ENCODE measurements at places on chromosomes 5 and 9.
A peak's percentile ranks its signal among the peaks of the same experiment; 100 is the strongest.

DNA sequence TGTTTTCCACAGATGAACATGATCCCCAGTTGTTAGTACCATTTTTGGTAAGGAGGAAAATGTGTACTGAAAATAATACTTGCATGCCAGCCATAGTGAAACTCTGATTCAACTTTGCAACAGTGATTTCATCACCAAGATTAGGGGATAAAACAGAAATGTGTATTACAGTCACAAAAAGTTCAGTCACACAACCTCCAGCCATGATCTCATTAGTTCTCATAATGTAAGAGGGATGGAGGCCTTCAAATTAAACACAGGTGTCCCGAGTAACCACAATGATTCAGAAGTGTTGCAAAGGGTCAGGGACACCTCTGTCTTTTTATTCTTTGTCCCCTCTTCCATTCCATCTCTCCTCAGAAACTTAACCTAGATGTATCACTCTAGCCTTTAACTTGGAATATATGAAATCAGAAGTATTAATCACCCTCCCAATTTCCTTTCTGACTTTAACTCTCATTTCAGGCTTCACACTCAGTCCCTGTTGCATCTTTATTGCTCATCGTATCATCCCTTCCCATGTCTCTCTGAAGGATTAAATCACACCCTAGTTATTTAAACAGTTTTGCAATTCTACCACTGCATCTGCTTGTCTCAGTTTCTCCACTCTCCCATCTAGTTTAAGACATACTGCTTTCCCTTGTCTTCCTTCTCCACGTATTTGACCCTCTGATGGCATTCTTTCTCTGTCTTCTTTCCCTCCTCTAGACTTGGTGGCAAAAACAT lies 291.2 kb downstream of the ADAMTS6 start:
- no peak for DNase-seq

DNA sequence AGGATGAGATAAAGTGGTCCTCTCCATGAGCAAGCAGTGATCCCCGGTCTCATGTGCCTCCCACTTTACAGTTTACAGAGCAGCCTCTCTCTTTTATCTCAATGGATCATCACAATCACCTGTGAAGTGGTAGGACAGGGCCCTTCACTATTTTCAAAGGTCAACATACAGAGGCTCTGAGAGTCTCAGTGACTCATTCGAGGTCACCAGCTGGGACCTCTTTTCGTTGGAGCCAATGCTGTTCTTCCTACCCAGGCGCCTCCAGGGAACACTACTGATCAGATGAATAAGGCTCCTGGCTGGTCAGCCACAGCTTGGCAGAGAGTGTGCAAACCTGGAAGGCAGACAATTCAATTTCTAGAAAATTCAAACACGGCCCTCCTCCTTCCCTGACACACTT lies 16.6 kb downstream of the GGTA1 start:
- DNase-seq: no peak

GRCh38 chr5:146529984-146530383 lies 14.0 kb upstream of the GPR151 start:
- no peak for DNase-seq

GRCh38 chr9:106897236-106897635 lies 34.3 kb downstream of the ZNF462 start:
- no peak for DNase-seq

DNA sequence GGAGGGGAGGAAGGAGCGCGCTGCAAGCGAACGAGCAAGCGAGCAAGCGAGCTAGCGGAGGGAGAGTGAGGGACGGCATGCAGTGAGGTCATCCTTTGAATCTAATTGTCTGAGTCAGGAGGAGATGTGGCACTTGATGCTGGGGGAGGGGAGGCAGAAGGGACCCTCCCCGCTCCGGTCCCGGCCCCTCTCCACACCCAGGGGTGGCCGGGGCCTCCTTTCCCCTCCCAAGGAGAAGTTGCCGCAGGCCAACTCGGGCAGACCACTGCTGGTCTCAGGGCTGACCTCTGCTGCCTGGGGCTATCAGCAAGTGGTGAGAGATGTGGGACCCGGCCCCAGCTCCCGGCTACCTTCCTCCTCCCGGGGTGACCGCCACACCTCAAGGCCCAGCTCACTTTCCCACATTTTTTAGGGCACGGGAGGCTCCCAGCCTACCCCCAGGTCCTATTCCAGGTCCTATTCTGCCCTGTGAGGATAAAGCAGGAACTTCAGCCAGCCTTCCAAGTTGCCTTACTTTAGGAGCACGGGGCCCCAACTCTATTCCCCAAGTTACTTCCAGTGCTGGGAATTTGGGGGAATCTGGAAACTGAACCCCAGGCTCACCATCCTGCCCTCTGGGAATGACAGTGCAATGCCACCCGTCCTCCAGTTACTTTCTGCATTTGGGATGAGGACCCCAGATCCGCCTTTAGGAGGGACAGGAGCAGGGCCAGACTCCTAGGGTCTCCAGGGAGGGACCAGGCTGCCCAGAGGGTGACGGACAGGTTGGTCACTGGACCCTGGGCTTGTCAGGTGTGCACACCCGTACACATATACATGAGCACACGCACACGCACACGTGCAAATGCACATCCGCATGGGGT lies 11.1 kb downstream of the CNTFR start:
- DNase-seq: no peak

DNA sequence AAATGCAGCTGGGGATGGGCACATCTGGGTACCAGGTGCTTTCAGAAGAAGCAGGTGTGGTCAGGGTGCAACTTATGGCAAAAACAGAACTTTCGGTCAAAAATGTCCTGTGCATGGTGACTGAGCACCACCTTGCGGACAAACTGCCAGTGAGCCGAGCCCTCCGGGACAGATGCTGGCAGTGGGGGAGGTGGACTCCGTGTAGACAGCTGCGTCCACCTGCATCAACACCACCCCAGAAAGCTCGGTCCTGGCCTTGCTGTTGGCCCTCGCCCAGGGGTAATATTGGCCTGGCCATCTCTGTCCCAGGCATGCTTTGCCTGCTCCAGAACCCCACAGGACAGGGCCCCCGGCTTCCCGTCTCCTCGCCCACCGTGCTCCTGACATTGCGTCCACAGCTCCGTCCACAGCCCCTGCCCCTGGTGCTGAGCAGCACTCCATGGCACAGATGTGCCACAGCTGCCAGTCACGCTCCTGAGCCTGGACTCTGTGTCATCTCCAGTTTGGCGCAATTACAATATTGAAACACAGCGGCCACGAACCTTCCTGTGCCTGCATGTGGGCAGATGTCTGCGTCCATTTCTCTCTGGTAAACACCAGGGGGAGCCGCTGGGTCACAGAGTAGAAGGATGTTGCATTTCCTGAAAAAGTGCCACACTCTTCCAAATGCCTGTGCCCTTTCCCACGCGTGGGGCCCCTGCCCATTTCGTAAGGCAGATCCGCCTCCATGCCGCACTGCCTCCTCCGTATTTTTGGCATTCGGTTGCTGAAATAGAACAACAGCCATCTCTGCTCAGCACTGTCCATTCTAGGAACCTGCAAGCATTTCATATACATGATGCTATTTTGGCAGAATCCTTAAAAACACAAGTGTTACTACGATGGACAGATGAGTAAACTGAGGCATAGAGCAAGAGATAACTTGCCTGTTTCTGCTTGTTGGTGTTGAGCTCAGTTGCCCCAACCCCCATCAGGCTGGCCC lies 33.4 kb upstream of the SLC6A19 start:
- peak; percentile 64 for DNase-seq

DNA sequence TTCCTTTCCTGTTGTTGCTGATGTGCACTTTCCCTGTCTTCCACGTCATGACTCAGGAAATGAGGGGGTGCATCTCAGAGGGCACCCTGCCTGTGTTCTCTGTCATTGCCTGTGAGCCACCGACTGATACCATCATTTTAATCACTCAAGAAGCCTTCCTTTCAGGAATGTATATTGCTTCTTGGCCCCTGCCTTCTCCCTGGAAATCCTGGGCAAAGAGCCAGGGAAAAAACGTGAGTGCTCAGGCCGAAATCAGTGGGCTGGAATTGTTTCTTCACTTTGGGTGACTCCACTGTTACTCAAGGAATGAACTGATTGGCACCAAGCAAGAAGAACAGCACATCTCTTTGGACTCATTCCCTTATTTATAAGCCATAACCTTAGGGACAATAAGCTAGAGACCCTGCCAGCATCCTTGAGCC lies 126.1 kb downstream of the SNX18 start:
- DNase-seq: peak; percentile 47

- no peak for DNase-seq
Measured at GRCh38 chr5:68369457-68370125, 154.0 kb downstream of the PIK3R1 start.

- no peak for DNase-seq
Measured at GRCh38 chr5:756171-756570, 28.4 kb downstream of the ZDHHC11B start.

DNA sequence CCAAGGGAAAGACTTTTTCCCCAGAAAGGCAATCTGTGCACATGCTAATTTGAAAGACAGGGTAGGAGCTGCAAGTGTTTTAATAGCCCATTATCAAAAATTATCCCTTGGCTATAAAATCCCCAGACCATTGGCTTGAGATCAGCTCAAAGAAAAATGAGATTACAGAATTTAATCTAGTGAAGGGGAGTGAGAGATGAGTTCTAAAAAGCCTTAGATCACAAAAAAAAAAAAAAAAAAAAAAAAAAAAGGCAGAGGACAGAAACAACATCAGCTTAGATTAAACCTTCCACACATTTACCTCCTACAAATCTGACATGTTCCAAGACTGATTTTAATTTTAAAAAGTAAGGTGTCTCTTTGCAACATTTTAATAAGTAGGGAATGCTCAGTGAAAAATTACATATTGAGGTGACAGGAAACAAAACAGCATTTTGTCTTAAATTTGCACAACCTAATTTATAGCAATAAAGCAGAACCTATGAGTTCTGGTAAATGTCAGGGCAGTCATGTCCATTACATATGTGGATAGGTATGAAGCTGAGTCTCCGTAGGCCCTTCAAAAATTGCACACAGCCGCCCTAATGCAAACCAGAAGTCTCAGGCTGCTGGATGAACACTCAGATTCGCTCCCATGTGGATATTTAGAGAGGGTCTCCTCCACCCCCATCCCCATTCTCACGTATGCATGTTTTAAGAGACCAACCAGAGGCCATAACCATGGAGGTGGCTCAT lies 43.4 kb downstream of the NFIB start:
- DNase-seq: no peak

DNA sequence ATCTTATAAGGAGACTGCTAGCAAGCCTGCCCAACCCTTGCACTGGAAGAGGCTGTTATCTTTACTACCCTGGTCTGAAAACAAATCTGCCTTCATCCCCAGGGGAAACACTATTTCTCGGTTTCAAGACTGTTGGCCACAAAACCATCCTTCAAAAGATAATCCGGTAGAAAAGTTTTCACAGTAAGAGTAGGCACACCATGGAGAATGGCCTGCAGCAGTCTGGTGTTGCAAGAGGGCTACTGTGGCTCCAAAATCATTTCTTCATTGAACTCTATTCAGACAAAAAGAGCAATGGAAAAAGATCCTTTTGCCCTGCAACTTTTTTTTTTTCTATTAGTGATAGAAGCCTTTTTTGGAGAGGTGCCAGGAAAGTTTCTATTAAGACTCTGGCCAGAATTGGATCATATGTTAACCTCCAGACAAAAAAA lies 163.9 kb downstream of the ARHGEF28 start:
- DNase-seq: no peak

DNA sequence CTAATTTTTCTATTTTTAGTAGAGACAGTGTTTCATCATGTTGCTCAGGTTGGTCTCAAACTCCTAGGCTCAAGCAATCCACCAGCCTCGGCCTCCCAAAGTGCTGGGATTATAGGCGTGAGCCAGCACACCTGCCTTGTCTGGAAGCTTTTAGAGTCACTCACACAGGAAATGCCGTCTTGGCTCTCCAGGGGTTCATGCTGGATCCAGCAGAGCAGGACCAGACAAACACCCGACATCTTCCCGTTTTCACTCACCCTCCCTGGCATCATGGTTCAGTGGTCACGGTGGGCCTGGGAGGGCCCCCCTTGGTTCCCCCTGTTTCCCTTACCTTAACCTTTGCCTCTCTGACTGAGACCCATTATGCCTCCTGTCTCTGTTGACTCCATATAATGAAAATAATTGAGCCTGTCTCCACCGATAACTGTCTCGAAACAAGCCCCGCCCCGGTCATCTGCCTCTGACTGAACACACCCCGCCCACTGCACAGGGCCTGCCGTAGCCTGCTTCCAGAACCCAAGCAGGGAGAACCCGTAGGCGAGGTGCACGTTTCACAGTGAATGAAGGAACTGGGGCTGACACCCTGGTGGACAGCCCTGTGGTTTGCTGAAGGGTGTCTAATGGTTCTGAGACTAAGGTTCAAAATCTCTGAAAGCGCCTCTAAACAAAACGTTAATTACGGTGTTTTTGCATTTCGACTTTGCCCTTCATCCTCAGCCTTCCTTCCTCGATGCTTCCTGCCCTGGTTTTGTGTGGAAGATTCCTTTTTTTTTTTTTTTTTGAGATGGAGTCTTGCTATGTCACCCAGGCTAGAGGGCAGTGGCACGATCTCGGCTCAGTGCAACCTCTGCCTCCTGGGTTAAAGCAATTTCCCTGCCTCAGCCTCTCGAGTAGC lies 39.7 kb upstream of the SPRY4 start:
- DNase-seq: no peak

DNA sequence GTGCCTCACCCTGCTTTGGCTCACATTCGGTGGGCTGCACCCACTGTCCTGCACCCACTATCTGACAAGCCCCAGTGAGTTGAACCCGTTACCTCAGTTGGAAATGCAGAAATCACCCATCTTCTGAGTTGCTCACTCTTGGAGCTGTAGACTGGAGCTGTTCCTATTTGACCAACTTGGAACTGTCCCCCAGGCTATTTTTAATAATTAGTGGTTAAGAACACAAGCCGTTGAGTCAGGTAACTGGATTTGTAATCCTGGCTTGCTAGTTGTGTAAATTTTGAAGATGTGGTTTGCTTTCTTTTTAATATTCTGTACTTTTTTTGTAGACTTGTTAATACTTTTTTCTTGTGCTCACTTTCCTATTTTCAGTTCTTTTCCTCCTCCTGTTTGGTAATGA lies 81.2 kb downstream of the CNTLN start:
- DNase-seq: no peak

GRCh38 chr9:35406183-35406959 lies 83.5 kb upstream of the RUSC2 start:
- no peak for DNase-seq

GRCh38 chr5:124524552-124525232 lies 221.7 kb downstream of the ZNF608 start:
- DNase-seq: no peak

GRCh38 chr9:36893911-36894310 lies 140.2 kb downstream of the PAX5 start:
- no peak for DNase-seq

DNA sequence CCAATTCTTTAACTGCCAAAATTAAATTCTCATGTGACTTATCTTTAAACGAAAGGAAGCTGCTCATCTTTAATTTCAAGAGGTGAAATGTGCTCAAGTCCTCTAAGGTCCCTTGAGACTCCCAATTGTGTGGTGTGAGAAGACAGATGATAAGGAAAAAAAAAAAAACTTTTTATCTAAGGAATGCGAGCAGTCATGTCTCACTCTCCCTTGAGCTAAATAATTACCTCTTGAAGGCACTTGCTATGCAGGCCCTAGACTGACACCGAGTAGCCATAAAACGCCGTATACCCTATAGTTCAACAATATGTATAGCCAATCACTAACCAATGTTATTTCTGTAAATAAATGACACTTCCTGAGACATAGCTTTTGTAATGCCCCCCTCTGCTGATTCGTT lies 1.5 kb upstream of the DTWD2 start:
- no peak for DNase-seq

- no peak for DNase-seq
Measured at GRCh38 chr5:28914297-28914696, 1875.9 kb upstream of the CDH9 start.

All from kidney capillary endothelial cell (primary cell).